ENCODE measurements at places on chromosomes 6 and 20.

- DNase-seq = no peak
Measured at GRCh38 chr6:18845896-18846295, 458.7 kb downstream of the RNF144B start.

DNA sequence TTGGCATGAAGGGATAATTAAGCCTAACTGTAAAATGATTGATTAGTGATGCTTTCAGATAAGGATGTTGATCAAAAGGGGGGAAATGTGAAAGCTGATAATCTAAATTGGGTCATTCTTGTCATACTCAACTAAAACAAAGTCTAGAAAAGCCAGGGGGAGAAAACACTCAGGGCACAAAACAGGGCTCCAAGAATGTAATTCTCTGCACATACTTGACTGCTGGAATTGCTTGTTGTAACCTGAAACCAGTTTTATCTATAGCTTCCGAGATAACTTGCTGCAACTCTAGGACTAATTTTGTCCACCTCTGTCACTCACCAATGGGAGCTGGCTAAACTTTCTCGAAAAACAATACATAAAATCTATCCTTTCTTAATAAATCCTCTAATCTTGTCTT, 310.3 kb downstream of the CLVS2 start:
- DNase-seq = no peak

- no peak for DNase-seq
Measured at GRCh38 chr6:83815631-83816272, 37.4 kb upstream of the RIPPLY2 start.

GRCh38 chr6:73866305-73866704, 170.3 kb downstream of the CD109 start:
- no peak for DNase-seq

DNA sequence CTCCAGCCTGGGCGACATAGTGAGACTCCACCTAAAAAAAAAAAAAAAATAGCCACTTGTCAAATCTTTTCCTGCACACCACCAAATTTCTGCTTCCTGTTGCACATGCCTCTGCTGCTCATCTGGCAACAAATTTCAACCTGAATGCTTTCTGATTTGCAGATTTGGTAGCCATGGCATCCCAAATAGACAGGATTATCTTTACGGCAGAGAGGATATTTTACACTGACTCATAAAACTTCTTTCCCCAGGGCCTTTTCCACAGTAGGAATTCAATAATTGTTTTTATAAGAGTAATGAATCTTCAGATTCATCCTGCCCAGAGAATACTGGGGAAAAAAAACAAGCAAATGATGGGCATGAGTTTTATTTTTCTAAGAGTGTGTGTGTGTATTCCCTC, 264.6 kb downstream of the FRK start:
- no peak for DNase-seq

DNA sequence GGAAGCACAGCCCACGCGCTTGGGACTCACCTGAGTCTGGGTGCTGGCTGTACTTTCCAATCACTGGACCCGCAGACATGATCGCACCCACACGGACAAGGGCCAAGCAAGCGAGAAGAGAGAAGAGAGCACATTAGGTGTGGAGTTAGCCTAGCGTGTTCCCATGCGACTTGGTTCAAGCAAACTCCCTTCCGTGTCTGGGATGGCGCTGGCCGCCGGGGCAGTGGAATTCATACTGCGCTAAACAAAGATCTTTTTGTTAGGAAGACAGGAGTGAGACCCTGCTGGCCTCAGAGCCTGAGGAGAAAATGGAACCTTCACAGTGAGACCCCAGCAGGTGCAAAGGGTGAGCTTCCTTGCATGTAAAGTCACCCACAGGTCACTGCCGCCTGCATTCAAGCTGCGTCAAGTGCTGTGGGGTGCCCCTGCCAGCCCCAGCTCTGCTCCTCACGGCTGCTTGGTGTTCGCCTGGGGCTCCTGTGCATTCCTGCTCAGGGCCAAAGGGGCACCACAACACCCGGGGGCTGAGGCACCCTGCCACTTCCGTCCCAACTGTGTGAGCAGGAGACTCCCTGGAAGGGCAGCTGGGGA, 26.4 kb downstream of the PSMG4 start:
- DNase-seq = no peak

DNA sequence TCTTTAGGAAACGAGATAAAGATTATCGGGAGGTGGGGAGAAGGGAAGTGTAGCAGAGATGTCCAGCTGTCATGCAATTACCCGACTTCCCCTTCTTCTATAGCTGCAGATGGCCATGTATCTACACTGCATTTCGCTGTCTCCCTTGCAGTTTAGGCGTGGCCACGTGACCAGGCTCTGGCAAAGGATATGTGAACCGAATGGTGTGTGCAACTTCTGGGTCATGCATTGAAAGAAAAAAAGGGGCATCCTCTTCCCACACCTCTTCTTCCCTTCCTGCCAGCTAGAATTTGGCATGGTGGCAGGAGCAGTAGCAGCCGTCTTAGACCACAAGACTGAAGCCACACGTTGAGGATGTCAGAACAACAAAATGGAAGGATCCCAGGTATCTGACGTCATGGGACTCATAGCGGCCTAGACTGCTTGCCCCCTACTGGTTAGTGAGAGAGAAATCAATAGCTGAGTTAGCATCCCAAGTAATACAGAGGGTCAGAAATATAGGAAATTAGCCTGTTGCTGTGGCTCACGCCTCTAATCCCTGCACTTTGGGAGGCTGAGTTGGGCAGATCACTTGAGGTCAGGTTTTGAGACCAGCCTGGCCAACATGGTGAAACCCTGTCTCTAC, 32.8 kb downstream of the TCF15 start:
- no peak for DNase-seq

DNA sequence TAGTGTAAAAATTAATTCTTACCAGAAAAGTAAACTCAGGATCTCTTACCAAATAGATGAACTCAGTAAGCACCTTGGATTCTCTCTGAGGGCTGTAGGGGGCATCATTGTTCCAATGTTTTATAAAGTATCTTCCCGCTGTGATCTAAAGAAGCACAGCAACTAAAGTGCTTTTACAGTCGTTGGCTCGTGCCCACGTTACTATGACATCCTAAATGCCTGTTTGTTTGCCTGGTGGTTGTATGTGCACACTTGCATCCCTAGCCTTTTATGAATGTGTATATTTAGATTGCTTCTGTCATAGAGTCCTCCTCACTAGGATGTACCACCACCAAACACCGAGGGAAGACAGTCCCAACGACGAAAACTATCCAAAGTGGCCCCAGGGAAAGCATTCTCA, 34.5 kb downstream of the SLX4IP start:
- DNase-seq = no peak

Data from stimulated activated CD4-positive, alpha-beta T cell treated with anti-CD3 and anti-CD28 coated beads, Interleukin-15, amount 100 ng/mL, for 1 hour (primary cell).